ENCODE measurements at places on chromosomes 4 and X. TPM values are rescaled to one million over a fixed set of nuclear protein-coding genes. Genes with fewer than 3 reads are reported as not detected.

The MAMLD1 gene
- 0.72 TPM for total RNA-seq

The TMSB15A gene
- not detected for total RNA-seq

DNA sequence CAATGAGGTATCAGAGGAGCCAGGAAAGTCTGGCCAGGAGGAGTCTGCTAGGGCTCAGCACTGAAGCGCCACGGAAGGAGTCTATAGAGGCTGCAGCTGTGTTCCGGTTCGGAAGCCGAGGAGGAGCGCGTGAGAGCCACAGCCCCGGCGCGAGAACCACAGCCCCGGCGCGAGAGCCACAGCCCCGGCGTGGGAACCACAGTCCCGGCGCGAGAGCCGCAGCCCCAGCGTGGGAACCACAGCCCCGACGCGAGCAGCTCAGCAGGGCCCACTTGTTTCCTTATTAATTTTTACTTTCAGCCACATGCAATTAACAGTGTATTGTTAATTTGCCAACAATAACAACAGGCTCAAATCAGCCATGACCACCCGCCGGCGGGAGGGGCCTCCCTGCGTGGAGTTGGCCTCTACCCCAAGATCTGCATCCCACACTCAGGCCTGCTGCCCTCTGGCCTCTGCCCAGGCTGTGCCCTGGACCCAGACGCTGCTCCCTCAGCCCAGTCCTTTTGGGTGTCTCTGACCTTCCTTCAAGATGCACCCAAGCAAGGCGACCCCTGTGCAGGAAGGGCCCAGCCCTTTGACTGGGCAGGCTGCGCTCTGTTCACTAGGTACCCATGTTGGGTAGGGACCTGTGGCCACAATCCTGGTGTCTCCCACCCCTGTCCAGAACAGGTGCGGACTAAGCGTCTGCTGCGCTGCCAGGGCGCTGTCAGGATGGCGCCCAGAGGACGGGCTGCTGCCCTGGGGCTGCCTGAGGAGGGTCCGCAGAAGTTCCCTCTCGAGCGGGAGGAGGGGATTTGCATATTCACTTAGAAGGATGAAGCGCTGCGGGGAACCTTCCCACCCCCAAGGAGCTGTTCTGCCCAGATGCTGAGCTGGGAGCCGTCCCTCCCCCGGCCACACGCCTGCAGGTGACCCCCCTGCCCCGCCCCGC is 113.8 kb downstream of the ADRA2C start:
- no peak for DNase-seq

GRCh38 chr4:78971326-78971725 is 32.1 kb upstream of the PAQR3 start:
- DNase-seq: no peak

GRCh38 chr4:90495936-90496335 is 368.7 kb downstream of the CCSER1 start:
- DNase-seq: no peak

All from NCI-H460 (cell line).